Renal pelvis (tissue), 12 donors: ENCODE measurements at places on chromosomes 13 and 19. TPM values are rescaled to one million over a fixed set of nuclear protein-coding genes. Genes with fewer than 3 reads are reported as not detected.

PNMA8C gene
- polyA plus RNA-seq = 0.41 TPM

DNA sequence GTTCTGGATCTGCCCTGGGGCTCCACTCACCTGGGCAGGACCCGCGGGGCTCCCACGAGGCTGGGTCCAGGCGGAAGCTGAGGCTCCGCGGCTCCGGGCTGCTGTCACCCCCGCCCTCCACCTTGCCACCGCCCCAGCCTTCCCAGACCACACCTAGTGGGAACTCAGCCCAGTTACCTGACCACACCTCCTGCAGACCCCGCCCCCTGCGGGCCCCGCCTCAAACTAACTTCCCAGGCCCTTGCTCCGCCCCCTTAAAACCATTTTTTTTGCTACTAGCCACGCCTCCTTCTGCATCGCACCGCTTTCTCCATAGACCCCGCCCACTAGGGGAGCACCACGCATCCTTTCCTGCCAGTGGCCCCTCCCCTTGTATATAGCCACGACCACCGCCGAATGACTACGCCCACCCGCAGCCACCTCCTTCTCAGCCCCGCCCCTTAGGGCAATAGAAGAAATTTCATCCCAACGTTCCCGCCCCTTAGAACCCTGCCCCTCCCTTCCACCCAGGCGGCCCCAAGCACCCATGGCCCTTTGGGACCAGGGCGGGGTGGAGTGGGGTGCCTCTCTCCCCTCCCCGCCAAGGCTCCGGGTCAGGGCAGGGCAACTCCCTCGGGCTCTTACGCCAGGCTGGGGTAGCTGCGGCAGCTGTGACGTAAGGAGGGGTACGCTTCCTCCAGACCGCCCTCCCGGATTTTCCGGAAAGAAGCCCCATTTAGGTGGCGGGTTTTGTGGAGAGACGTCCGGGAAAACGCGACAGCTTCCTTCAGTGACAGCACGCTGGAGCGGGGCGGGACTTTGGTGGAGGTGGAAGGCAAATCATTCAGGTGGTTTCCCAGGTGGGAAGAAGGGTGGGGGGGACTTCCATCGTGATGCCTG, at the start of gene SH2D3A:
SH2D3A (minus strand) TSS at position 79 of the 879 bp plus-strand sequence. CDS start 3,687 bp downstream, outside the sequence.
- DNase-seq = peak; percentile 68

- DNase-seq = no peak
Measured at GRCh38 chr13:31485183-31485582, 254.1 kb upstream of the RXFP2 start.

- DNase-seq = no peak
Measured at GRCh38 chr19:29325241-29325975, 112.5 kb upstream of the UQCRFS1 start.

CNFN gene
- polyA plus RNA-seq = 2.1 TPM

GRCh38 chr13:91576590-91576989, 178.2 kb downstream of the GPC5 start:
- no peak for DNase-seq

DNA sequence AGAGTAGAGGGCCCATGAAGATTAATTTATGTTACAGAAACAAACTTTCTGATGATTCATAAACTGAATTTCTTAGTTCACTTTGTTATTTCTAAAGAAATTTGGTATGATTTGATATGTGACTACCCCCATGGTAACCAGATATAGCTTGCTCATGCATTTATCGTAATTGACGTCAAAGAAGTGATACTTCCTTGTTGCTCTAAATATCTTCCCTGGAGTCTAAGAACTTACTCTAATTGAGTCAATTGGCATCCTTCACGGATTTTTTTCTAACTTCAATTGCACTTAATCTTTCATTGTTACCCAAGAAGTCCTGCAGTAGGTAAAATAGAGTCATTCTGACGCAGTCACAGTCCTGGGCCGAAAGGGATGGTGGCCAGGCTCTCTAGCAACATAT, 240.9 kb downstream of the GPC5 start:
- no peak for DNase-seq

DNA sequence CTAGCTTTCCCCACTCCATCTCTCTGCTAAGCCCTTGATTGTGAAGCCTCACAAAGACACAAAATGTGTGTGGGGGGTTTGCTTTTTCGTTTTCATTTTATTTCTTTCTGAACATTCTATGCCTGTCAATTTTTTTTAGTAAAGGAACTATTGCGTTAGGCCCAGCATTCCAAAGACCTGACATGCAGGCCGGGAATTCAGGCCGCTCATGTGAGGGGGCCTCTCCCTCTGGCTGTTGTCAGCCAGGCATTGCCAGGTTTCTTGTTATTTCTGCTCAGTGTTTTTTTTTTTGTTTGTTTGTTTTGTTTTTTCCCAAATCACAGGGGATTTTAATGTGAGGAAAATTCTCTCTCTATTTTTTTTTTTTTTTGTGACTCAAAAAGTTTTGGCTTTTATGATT, 10.3 kb upstream of the MEDAG start:
- DNase-seq = no peak

ICAM3 gene
- polyA plus RNA-seq = 8.6 TPM

DENND1C gene
- 45.2 TPM for polyA plus RNA-seq

DNA sequence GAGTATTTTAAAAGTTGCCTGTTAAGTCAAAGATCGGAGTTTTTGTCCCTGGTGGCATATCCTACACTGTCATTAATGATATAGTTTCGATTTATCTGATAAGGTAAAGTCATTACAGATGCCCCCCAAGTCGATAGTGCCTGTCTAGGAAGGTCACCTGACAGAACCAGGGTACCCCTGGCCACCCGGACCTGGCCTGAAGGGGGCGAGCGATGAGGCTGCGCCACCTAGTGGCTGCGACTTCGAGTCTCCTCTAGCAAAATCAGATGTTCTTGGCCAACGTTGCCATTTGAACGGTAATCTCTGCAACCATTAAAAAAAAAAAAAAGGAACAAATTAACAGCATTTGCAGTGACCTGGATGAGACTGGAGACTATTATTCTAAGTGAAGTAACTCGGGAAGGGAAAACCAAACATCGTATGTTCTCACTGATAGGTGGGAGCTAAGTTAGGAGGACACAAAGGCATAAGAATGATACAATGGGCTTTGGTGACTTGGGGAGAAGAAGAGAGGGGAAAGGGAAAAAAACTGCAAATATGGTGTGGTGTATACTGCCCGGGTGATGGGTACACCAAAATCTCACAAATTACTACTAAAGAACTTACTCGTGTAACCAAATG, 565.1 kb downstream of the LIG4 start:
- DNase-seq = peak; percentile 34

GRCh38 chr13:108987517-108987916, 358.1 kb downstream of the MYO16 start:
- no peak for DNase-seq

LAIR1 gene
- polyA plus RNA-seq = 3.6 TPM

DNA sequence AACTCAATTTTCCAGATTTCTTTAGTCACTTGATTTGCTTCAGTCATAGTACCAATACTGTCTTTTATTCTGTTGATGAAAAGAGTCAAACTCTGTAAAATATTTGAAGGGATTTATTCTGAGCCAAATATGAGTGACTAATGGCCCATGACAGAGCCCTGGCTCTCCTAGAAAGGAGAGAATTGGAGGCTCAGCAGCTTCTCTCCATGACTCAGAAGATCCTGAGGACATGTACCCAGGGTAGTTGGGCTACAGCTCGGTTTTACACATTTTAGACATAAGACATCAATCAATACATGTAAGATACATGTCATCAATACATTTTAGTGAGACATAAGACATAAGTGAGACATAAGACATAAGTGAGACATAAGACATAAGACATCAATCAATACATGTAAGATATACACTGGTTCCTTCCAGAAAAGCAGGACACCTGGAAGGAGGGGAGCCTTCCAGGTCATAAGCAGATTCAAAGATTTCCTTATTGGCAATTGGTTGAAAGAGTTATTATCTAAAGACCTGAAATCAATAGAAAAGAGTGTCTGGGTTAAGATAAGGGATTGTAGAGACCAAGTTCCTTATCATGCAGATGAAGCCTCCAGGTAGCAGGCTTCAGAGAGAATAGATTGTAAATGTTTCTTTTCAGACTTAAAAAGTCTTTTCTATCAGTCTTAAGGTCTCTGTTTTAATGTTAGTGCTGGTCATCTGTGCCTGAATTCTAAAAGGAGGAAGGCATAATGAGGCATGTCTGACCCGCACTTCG, 179.8 kb upstream of the RFC3 start:
- DNase-seq = no peak

GRCh38 chr19:4232614-4233281, 3.4 kb downstream of the EBI3 start:
- DNase-seq = no peak

GRCh38 chr13:52868190-52868589, 19.8 kb upstream of the PCDH8 start:
- no peak for DNase-seq

GRCh38 chr13:110397436-110398115, 90.5 kb downstream of the COL4A2 start:
- no peak for DNase-seq

ADGRE2 gene
- polyA plus RNA-seq = 0.30 TPM

LSR gene
- 65.3 TPM for polyA plus RNA-seq

NCAN gene
- polyA plus RNA-seq = 0.13 TPM

DNA sequence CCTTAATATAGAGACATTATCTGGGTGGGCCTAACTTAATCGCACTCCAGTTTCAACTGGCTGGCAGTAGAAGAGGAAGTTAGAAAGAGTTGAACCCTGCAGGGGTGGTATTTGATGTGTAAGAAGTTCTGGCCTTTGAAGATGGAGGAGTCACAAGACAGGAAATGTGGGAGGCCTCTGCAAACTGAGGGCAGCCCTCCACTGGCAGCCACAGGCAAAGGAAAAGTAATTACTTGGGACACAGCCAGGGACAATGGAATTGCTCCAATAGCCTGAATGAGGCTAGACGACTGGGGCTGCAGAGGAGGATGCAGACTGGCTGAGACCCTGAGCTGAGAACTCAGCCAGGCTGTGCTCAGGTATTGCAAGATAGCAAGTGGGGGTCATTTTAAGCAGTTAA, 703.3 kb upstream of the ARGLU1 start:
- peak; percentile 0 for DNase-seq

KLK15 gene
- polyA plus RNA-seq = not detected

DNA sequence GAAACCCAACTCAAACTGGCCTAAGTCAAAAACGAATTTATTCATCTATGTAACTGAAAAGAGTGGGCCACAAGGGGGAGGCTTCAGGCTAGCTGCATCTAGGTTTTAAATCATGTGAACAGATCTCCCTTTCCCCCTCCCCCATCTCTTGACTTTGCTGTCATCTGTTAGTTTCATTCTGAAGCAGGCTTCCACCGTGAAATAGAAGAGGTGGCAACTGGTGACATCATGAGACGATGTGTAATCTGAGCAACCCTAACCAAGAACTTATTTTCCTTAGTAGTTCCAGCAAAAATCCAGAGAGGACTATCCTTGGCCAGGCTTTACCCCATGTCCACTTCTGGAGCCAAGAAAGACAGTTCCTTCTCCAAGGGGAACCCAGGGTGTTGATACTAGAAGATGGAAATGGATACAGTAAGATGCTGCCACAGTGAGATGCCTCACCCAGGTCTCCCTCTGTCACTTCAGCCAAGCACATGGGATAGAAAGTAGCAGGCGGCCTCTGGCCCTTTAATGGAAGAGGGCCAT, 9.4 kb downstream of the SAMD4B start:
- DNase-seq = no peak

DNA sequence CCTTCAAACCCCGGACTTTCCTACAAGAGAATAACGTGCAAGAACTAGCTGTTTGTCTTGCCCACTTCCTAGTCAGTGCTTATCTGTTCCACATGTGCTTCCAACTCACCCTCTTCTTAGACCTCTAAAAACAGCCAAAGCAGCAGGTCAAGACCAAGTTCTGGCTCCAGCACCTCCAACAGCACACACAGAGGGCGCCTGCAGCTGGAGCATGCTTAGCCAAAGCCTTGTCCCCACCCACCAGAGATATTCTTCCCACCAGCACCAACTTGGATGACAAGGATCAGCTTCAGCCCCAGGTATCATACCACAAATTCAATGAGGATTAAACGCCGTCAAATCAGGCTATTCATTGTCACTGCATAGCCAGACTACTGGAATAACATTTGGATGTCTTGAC, 17.9 kb downstream of the RCBTB1 start:
- no peak for DNase-seq

KIR2DL1 gene
- polyA plus RNA-seq = 0.29 TPM

DNA sequence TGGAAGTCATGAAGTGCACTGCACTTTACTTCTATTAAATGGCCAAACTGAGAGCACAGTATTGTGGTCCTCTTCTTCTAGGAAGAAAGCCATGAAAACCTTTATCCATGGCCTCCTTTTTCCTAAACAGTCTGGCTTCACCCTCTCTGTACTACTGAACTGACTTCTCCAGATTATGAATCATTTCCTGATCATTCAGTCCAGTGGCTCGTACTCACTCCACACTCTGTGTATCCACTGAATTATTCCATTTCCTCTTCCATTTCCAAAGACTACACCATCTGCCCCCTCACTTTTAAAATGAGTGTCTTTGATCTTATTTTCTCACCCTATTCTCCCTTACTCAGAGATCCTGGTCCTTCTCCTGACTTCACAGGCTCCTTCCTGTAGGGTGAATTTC, 29.7 kb upstream of the FREM2 start:
- DNase-seq = no peak

- DNase-seq = no peak
Measured at GRCh38 chr13:113650275-113650674, 7.7 kb downstream of the ATP4B start.

- DNase-seq = no peak
Measured at GRCh38 chr13:107941345-107942029, 273.8 kb downstream of the LIG4 start.

DNA sequence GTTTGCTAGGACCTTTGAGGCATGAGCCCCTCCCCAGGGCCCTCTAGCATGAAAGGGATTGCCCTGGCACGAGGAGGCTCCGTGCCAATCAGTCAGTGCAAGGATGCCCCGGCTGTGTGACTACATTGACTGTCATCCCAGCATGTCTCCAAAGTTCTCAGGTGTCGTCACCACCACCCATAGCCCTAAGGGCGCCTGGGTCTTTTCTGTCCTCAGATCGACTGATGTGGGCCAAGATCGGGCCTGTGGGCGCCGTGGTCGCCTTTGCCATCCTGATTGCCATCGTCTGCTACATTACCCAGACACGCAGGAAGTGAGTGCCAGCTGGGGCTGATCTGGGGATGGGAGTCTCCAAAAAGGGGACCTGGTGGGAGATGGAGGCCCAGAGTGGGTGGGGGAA, 18.4 kb downstream of the MAG start:
- DNase-seq = no peak

GYS1 gene
- 55.5 TPM for polyA plus RNA-seq
